ENCODE measurements at places on chromosomes 12 and 14.

DNA sequence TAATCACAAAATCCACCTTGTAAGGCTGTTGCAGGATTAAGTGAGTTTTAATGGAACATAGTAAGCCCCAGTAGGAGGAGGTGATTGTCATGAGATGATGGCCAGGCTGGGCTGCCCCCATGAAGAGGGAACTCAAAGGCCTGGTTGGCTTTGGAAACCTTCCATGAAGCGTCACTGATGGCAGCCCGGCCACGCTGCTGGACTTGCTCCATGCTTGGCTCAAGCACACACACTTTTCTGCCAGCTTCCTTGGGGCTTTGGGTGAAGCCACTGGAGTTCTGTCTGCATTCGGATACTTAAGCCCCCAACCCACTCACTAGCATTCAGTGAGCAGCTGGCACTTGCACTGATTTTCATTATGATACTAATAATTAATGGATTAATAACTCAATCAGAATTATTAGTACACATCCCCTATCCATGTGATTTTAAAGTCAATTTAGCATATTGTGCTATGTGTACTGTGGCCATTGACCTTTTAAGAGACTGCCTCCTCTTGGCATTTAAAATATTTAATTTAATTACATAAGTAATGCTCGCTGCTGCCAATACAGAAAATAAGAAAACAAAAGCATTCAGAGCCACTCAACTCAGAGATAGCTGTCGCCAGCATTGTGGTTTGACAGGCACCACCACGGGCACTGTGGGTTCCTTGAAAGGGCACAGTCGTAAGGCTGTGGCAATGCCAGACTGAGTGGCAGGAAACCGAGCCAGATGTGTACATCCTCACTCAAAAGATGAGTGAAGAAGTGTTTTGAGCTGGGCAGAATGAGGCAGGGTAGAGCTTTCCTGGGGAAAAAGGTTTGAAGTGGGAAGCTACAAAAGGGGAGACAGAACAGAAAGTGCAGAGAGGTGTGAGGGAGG lies 15.9 kb downstream of the KRT85 start:
- DNase-seq: peak; percentile 28

DNA sequence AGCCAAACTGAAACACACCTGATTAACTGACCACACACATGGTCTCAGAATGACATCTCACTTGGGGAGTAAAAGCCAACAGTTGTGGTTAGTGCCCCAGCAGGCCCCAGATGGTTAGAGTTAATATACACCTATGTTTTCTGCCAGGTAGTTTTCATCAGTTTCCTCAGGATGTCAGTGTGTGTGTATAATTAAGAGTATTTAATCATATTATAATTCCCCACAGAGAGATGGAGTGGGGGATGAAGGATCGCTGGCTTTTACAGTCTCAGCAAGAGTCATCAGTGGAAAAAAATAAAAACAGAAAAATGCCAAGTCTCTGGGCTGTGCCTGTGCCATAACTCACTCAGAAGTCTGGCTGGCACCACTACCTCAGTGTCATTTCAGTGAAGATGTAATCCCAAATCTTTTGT lies 412.5 kb downstream of the ZFP36L1 start:
- no peak for DNase-seq

GRCh38 chr12:47903151-47903611 lies 1.6 kb downstream of the VDR start:
- no peak for DNase-seq

- DNase-seq: no peak
Observed at GRCh38 chr12:132239796-132240668, 89.4 kb downstream of the GALNT9 start.

DNA sequence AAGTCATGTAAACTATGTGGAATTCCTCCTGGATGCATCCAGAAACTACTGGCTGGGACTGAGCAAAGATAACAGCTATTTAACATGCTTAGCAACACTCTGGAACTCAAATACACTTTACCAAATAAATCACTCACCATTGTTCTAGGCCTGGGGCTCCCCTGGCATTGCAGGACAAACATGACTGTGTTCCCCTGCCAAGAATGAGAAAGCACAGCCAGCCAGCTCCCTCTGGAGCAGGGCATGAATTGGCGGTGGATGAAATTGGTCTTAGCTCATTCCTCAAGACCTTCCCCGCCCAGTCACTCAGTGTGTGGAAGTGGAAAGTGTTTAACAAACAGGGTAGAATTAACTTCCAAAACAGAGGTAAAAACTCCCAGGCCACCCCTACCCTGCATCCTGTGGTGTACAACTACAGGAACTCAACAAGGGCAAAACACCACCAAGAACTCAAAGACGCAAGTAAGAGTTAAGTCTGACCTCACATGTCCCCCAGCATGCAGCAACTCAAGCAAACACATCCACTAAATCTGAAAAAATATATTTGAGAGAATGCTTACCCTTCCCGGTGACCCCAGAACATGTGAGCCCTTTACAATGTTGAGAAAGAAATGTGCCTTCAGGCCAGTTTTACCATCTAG lies 58.4 kb upstream of the BDKRB2 start:
- DNase-seq: peak; percentile 32

DNA sequence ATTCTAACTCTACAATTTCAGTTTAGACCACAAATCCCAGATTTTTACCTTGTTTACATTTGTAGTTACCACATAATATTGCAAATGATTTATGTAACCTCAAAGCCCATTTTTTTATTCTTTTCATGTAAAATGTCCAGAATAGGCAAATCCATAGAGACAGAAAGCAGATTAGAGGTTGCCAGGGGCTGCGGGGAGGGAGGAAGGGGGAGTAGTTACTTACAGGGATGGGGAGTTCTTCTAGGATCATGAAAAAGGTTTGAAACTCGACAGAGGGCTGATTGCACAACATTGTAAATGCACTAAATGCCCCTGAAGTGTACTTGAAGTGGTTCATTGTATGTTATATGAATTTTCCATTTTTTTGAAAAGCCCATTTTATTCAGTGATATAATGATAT lies 66.5 kb downstream of the PPP2R5C start:
- DNase-seq: no peak

- no peak for DNase-seq
Observed at GRCh38 chr12:1373901-1374735, 220.3 kb downstream of the FBXL14 start.

- DNase-seq: no peak
Observed at GRCh38 chr12:71661977-71662530, 1.6 kb downstream of the ZFC3H1 start.

GRCh38 chr12:121828826-121829225 lies 25.0 kb downstream of the SETD1B start:
- no peak for DNase-seq

DNA sequence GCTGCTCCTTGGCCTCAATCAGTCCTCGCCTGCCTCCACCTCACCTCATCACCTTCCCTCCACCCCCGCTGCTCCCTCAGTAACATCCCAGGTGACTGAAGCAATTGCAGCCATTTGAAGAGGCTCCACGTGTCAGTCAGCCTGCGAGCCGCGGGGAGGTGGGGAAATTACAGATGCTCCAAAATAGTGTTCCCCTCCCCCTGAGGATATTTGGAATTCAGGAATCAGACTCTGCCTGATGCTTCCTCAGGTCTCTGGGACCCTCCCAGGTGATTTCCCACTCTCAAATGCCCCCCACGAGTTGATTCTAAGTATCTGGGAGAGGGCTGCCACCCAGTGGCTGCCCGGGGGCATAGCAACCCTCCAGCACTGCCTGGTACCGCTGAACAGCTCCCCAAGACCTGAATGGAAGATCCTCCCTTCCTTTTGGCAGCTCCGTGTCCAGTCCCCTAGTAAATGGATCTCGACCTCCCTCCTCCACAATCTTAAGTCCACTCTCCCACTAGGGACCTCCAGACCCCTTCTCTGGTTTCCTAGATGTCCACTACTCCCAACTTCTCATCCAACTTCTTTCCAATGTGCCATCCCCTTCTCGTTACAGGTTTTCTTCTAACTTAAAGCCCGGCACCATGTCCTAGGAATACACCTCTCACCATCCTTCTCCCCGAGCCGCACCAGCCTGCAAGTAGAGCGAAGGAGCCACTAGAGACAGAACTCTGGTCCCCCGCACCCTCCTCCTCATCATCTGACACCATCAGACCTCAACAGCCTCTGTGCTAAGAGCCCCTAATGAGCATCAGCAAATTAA lies 1.4 kb upstream of the ASIC1 start:
- peak; percentile 73 for DNase-seq

DNA sequence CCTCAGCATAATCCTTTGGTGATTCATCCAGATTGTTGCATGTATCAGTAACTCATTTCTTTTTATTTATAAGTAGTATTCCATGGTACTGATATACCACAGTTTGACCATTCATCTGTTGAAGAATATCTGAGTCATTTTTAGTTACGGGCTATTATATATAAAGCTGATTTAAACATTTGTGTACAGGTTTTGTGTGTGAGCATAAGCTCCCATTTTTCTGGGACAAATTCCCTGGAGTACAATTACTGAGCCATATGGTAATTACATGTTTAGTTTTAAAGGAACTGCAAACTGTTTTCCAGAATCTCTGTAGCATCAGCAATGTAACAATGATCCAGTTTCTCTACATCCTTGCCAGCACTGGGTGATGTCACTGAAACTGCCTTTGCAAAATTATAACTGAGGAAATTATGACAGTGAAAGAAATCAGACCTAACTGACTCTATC lies 236.2 kb upstream of the KRR1 start:
- DNase-seq: no peak

DNA sequence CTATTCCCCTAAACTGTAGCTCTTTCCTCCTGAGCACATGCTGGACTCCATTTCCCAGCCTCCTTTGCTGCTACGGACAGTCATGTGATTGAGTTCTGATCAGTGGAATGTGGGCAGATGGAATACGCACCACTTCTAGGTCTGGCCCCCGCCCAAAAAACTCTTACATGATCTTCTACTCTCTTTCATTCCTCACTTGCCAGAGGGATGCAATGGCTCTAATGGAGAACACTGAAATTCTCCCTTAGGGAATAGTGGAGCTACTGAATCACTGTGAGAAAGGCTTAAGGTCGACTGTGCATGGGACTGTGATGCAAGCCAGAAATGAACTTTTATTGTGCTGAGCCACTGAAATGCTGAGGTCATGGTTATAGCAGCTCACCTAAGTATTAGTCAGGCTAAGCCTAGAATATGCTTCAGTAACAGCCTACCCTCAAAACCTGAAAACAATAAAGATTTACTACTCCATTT lies 13.0 kb upstream of the TMED2 start:
- DNase-seq: peak; percentile 1

DNA sequence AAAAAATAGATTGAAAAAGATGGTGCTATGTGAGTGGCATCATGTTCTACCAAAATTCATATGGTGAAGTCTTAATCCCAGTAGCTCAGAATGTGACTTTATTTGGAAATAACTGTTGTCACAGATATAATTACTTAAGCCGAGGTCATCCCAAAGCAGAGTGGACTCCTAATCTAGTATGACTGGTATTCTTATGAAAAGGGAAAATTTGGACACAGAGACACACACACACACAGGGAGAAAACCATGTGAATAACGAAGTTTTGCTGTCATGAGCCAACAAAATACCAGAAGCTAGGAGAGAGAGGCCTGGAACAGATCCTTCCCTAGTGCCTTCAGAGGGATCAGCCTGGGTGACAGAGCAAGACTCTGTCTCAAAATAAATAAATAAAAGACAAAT lies 62.6 kb downstream of the FAR2 start:
- DNase-seq: no peak

- DNase-seq: no peak
Observed at GRCh38 chr12:47896633-47897032, 8.2 kb downstream of the VDR start.

DNA sequence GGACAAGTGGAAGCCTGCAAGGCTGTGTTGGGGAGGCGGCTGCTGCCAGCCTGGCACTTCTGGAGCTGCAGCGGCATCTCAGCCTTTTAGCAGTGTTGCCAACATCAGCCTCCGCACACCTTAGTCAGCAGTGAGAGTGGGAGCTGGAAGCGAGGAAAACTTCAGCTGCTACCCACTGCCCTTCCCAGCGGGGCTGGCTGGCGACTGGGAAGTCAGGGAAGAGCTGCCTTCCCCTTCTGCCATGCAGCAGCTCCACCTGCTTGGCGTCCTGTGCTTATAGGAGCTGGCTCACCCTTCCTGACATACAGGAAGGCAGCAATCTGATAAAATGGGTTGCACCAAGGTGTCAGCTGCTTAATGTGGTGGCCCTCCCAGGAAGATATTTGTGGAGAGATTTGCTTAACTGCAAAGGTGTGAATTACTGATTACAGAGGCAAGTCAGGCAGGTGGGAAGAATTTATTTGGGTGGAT lies 15.4 kb upstream of the PLEKHG3 start:
- DNase-seq: peak; percentile 33

- DNase-seq: no peak
Observed at GRCh38 chr14:27389402-27389801, 791.6 kb upstream of the NOVA1 start.

GRCh38 chr12:754473-754820 lies 2.1 kb downstream of the WNK1 start:
- no peak for DNase-seq

GRCh38 chr14:55950135-55950534 lies 168.1 kb upstream of the PELI2 start:
- DNase-seq: no peak

- no peak for DNase-seq
Observed at GRCh38 chr12:131615326-131616042, 95.4 kb upstream of the SFSWAP start.

DNA sequence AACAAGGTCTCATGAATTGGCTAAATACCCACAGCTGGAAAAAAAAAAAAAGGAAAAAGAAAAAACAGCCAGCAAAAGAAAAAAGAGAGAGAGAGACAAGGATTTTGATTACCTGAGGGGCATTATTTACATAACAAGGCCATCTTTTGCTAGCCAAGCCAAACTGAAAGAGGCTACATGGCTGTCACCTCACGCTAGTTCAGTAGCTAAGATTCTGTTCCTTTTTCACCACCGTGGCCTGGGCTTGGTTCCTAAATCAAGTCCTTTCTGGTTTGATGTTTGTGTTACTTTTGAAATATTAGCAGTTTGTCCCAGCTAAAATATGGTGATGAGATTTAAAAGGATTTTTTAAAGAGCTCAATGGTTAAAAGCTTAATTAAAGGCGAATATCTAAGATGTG lies 2.0 kb upstream of the SDS start:
- DNase-seq: no peak

- DNase-seq: no peak
Observed at GRCh38 chr12:105317942-105318621, 12.4 kb upstream of the C12orf75 start.

DNA sequence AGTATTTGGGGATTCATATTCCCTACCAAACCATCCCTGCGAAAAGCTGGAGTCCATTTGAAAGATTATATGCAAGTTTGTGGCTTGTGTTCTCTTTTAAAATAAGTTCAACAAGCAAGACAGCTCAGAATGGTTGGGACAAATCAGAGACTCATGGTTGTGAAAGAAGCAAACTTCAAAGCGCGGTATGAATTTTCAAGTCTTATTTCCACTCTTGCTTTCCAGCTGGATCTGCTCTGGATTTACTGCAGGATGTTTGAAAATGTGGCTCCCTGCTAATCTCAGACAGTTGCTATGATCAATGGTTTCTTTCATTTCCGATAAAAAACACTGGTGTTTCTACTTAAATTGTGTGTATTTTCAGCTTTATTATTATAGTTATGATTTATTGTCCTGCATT lies 477.5 kb downstream of the RAD51B start:
- DNase-seq: no peak

- no peak for DNase-seq
Observed at GRCh38 chr14:60760644-60761364, 26.2 kb downstream of the MNAT1 start.
